NT2/D1 (cell line): ENCODE measurements at places on chromosomes 4 and X.

GRCh38 chr4:113878668-113879067, 100.8 kb downstream of the ARSJ start:
- DNase-seq: peak; percentile 65

DNA sequence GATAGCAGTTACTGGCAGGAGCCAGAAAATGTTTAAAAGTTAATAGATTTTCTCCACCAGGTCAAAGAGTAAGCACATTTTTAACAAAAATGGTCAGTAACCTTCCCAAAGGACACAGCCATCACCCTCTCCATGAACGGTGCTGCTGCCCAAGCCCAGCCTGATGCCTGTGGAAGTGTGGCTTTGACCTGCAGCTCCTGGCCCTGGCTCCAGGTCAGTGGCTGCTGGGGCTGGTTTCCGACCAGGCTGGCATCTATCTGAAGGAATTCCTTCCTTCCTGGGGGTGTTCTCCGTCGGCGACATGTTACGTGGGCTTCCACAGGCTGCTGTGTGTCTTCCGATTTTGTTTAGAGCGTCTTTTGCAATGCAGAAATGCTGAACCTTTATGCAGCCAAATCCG, 61.7 kb downstream of the ACOX3 start:
- no peak for DNase-seq

GRCh38 chrX:74242050-74242449, 61.9 kb upstream of the ZCCHC13 start:
- no peak for DNase-seq

- DNase-seq: no peak
These were observed 548.4 kb downstream of the KLHL13 start for GRCh38 chrX:117568238-117568637.

DNA sequence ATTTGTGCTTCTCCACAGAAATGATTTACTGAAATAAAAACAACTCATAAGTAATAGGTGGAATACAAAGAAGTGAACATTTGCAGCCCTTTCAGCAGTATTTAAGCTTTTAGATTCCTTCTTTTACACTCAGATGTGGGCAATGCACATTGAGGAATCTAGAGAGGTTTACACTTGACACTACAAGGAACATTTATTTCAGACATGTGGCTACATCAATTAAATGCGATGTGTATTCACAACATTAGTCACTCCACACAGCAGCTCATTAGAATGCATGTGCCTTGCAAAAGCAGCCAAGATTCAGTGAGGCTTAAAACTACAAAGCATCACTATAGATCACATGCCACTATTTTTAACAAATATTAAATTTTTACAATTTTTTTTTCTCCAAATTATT, 480.7 kb downstream of the INPP4B start:
- DNase-seq: no peak

DNA sequence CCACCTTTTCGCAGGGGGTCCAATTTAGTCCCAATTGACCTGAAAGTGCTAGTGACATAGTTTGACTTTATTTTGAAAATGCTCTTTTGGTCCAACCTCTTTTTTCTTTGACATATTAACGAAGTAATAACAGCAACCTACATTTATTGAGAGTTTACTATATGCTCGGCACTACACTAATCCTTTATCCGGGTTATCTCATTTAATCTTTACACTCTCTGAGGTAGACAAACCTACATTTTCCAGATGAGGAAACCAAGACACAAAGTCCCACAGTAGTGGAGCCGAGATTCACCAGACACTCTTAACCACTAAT, 307 bp upstream of the ATRX start:
- DNase-seq: no peak

GRCh38 chr4:46196086-46196485, 72.2 kb upstream of the GABRG1 start:
- DNase-seq: no peak

DNA sequence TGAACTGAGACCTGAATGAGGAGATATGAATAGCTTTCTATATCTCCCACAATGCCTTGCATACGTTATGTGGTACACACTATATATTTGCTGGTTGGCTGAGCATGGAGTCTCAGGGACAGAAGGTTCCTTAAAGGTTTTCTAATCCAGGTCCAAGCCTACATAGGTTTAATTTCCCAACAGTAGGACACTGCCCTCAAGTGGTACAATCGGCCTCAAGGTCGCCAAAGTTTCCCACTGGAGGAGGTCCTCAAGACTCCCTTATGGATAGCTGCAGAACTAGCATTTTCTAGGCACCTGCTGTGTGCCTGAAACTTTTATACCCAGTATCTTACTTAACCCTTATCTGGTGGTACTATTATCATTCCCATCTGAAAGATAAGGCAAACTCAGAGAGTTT, 21.0 kb upstream of the EFNB1 start:
- DNase-seq: no peak

DNA sequence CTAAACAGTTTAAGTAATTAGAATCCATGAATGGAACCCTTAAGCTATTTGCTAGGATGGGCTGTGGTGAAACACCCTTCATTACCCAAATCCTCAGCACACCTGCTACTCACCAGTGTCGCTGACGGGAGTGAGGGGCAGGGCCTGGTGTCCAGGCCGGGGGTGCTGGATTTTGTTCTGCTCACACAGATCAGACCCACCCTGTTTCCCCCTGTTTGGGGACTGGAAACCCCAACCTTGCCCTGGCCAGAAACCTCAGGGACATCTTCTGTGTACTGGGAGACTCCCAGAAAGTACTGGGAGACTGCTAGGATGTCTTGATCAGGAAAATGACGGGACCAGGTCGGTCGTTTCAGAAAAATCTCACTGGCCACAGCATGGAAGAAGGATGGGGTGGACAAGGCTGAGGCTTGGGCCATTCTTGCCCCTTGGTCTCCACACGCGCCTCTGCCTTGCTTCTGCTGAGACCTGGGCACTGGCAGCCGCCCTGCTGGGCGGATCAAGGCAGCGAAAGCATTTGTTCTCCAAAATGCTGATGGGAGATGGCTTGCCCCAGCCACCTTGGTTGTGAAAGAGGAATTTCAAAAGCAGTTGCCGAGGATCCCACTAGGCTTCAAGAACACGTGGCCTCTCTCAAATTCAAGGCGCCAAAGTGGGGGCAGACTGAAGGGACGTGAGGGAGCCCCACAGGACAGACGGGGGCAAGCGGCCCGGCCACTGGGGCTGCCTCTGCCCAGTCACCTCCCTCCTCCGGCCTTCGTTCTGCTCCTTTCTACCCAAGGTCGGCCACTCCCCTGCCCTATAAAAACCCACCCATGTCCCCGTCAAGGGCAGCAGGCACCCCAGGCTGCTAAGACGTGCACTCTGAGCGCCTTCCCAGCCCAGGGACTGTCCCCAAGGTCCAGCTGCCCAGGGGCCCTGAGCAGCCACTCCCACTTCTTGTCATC, 23.5 kb upstream of the PDE6B start:
- DNase-seq: no peak

GRCh38 chr4:15897577-15897976, 41.0 kb downstream of the FGFBP1 start:
- no peak for DNase-seq

DNA sequence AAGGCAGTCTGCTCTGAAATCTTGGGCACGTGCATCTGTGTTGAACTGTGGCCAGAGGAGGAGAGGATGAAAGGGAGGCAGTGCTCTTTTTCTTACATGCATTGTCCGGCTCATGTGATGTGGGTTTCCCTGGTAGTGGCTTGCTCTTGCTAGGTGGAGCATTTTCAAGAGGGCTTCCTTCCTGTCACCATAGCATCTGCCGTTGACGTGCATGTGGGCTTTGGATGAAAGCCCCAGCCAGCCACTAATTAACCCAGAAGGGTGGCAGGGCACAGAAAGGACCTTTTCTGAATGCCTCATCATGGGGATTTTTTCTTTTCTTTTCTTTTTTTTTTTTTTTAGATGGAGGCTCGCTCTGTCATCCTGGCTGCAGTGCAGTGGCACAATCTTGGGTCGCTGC, 121.3 kb downstream of the GPR143 start:
- DNase-seq: no peak

DNA sequence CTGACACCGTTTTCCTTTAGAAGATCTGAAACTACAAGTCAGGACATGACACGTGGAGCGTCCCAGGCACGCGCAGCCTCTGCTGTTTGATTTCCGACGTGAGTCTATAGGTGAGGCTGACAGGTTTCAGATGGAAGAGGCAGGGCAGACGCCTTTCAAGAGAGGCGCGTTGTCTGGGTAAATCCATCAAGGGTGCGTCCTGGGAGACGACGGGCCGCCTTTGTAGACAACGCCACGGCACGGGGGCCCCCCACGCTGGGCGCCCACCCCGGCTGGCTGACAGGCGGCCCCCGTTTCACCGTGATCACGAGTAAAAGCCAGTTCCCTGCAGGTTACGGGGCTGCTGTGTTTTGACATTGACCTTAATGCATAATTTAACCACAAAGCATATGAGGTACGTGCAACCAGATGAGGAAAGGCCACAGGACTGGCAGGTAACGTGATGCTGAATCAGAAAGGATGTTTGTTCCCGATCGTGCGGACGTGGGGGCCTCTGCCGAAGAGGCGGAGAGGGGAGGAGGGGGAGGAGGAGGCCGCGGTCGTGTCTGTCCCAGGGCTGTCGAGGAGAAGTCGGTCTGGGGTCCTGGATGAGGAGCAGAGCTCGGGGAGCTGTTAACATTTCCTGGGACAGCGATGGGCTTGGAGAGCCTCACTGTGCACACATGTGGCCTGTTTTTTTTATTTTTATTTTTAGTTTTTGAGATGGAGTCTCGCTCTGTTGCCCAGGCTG, 51.1 kb upstream of the PPP2R3B start:
- DNase-seq: no peak

- DNase-seq: no peak
These were observed 72.0 kb downstream of the FAT1 start for GRCh38 chr4:186651624-186652023.

- no peak for DNase-seq
These were observed 133.4 kb downstream of the TBC1D19 start for GRCh38 chr4:26717332-26717731.

DNA sequence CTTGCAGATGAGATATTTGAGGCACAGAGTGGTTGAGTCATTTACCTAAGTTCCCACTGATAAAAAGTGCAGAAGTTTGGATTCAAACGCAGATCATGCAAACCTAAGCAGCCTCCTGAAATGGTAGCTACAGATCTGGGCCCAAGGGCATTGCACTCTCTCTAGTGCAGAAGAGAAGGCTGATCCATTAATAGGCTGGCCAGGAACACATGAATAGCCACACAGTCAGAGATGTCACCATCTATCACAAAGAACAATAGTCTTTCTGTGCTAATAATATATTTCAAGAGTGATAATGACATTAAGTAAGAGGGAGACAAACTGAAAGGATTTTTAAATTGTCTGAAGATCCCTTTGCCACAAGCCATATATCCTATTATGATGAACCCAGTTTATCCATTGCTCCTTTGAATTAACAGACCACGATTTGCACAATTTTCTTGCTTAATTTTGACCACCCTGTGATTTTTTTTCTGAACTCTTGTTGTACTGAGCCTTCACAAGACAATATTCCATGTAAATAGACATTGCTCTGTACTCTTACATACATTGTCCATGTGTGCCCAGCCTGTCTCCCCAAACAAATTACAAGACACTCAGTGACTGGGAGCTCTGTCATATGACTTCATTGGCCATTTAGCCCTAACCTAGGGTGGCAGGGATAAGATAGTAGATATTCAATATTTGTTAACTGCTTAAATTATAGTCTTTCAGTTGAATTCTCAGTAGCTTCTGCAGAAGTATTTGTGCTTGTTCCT, 112.4 kb upstream of the RBPJ start:
- DNase-seq: no peak

DNA sequence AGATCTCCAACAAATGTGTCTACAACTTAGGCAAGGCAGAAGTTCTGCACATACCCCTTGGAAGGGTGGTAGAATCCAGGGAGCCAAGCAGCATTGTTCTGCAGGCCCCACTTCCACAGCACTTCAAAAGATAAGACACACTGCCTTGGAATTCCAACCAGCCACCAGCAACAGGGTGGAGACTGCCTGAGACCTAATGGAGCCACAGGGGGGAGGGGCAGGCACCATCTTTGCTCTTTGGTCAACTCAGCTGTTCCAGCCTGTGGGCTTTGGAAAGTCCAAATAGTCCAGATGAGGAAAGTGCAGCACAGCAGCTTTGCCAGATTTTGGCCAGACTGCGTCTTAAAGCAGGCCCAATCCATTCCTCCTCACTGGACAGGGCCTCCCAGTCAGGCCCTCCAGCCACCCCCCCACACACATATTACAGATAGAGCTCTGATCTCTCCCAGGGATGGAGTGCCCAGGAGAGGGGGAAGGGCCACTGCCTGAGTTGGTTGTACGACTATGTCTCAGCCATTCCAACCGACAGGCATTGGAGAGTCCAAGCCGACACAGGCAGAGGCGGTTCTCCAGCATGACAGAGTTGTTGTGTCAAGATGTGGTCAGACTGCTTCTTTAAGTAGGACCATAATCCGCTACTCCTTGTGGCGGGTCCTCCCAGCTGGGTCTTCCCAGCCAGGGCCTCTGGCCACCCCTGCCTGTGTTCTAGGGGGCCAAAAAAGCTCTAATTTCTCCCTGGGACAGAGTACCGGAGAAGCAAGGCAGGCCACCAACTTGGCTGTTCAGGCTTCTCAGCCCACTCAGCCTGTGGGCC, 42.5 kb upstream of the ANTXR2 start:
- no peak for DNase-seq

- peak; percentile 13 for DNase-seq
These were observed 61.6 kb downstream of the QDPR start for GRCh38 chr4:17450269-17450804.

GRCh38 chr4:135735512-135735911, 1533.9 kb upstream of the PABPC4L start:
- DNase-seq: no peak

DNA sequence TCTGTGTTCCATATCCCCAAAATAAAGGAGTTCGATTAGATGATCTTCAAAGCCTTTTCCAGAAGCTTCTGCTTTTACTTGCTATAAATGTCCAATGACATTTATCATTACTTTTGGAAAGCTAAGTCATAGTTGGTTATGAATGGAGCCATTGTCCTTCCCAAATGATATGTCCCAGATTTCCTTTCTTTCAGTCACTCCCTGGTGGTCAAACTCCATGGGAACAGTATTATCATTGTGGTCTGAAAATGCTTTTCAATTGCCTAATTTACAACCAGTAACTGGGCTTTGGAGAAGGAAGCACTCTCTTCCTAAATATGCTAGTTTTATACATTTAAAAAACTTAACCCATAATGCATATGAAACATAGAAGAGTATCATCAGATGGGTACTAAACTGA, 571.5 kb upstream of the AMOT start:
- DNase-seq: no peak

- DNase-seq: no peak
These were observed 6.5 kb upstream of the SERTM2 start for GRCh38 chrX:111504941-111505340.

DNA sequence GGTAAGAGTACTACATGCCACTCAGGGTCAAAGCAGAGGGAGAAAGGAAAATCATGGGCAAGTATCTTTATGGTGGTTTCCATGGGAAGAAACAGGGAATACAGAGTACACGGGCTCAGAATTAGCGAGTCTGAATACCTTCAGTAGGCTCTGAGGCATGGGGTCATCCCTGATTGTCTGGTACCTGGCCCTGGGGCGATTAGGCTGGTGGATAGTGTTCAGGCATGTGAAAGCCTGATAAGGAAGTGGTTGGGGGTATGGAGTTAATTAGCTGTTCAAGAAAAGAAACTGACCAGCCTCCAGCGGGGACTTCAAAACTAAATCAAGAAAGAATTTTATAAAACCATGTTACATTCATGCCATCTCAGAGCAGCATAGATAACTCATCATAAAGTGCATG, 518.8 kb downstream of the RAB28 start:
- DNase-seq: no peak
